ENCODE measurements at places on chromosomes 12 and 14. TPM values are rescaled to one million over a fixed set of nuclear protein-coding genes. Genes with fewer than 3 reads are reported as not detected.

TMEM132C gene
- not detected for total RNA-seq

GRCh38 chr12:29691161-29691854, 92.4 kb downstream of the TMTC1 start:
- no peak for DNase-seq

DNA sequence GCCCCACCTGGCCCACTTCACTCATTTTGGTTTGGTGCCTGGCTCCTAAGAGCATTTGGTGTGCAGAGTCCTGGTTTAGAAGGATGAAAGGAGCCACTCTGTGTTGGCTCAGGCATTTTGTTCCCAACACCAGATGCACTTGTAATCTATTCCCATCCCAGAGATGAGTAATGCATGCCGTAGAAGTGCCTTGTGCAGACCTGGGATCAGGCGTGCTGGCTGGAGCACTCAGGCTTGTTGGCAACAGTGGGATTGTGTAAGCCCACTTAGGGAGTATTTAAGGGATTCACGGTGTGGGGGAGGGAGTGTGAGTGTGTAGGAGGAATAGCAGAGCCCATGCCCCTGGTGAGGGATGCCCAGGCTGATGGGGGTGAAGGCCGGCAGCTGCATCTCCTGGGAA, 501.5 kb upstream of the TBX3 start:
- no peak for DNase-seq

DNA sequence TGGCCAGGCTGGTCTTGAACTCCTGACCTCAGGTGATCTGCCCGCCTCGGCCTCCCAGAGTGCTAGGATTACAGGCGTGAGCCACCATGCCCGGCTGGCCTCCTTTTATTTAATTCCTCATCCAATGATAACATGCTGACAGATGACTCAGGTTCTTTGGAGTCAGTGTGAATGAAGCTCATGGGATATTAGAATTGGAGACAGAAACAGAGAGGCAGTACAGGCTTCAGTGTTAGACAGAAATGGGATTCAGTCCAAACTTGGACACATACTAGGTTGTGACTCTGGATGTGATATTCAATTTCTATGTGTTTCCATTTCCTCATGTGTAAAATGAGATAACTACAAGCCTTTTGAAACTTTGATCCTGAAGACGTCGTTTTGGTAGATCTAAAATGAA, 47.3 kb downstream of the PDE3A start:
- peak; percentile 60 for DNase-seq

CMA1 gene
- total RNA-seq, result not detected

- no peak for DNase-seq
These were observed 55.6 kb downstream of the FNTB start for GRCh38 chr14:65042296-65042695.

TIMELESS gene
- total RNA-seq, result 8.3 TPM

DNA sequence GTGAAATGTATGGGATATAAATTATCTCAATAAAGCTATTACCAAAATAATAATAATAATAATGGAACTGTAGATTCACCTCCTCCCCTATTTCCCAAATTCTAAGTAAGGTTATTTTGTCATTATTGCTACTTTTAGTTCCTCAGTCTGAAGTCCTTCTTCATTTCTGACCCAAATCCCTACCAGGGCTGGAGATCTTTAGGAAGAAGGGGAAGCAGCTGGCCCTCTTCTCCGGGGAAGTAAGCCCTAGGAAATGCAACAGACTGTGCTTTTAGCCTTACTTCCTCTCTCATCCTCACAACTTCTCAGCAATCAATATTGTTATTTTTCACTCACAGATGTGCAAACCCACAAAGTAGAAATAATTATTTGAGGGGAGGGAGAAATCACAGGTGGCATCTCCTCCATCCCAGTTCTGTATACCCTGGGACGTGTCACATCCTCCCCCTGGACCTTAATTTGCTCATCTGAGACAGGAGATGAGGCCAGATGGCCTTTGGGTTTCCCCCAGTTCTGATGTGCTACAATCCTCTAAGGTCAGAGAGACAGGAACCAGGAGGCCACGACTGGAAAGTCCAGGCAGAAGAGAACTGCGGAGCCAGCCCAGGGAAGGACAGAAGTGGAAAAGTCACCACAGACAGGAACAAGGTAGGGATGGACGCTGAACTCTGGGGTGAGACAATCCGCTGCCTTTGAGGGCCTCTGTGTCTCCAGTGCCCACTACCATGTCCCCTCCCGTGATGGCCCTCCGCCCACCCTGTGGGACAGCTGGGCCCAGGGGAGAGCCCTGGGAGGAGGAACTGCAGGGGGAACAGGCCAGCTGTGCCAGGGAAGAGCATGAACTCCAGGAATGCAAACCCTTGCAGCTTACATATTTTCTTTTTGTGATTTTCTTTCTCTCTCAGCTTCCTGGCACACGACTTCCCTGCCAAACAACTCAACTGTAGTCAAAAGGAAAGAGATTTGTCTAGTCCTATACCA, 10.6 kb upstream of the TNFRSF1A start:
- DNase-seq, result peak; percentile 55

- no peak for DNase-seq
These were observed 695.5 kb upstream of the LRFN5 start for GRCh38 chr14:40911141-40911540.

DNA sequence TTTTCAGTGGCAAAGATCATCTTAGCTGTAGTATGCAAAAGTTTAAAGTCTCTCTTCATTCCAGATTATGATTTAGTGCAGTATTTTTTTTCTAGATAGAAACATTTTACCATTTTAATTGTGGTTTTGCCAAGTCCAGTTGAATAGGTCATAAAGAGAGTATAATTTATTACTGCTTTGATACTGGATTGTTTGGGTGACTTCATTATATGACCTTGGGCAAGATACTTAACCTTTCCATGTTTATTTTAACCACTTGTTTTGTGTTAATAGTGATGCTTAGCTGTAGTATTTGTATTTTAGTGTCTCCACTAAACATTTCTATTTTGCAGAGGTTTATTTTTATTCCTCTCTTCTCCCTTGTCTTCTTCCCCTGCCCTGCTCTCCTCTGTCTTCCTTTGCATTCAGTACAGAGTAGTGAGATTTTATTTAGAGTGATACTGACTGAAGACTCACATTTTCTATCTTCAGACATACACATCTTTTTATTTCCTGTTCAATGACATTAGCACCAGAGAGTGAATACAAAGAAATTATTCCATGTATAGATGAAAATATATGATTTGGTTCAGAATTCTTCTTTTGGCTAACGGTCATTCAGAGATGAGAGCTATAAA, 215.2 kb downstream of the ERC1 start:
- no peak for DNase-seq

DNA sequence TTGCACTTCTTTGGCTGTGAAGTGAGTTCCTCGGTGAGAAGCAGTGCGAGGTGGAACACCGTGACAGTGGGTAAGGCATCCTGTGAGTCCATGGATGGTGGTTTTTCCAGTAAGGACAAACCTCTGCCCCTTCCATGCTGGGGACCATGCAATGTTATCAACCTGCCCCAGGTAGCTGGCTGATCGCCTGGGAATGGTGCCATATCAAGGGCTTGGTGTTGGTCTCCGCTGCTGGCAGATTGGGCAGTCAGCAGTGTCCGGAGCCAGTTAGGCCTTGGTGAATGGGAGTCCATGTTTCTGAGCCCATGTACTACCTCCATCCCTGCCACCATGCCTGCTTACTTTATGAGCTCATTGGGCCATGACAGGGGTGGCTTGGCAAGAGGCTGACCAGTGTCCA, 114.7 kb upstream of the C14orf180 start:
- no peak for DNase-seq

GRCh38 chr14:26765301-26765700, 167.5 kb upstream of the NOVA1 start:
- no peak for DNase-seq

DNA sequence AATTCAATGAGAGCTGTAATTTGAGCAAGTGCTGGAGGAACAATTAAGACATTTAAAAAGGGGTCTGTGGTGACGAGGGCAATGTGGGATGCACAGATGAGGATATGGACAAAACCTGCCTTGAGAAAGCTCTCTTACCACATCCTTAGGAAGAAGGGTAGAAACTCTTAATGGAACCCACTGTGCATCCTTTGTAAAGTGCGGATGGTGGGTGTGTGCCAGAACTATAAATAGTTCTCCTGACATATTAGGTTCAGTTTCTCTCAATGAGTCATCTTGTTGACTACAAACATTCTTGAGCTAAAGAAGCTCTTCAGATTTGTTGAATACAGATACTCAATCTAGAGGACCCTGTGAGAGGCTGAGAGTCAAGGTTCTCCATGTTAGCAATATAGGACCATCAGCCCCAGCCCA, 106.1 kb upstream of the ANO4 start:
- no peak for DNase-seq

FOXN4 gene
- total RNA-seq, result not detected

TOMM20L gene
- total RNA-seq, result not detected

- no peak for DNase-seq
These were observed 1.4 kb downstream of the KRT2 start for GRCh38 chr12:52650520-52651081.

KCNA1 gene
- not detected for total RNA-seq

GRCh38 chr12:2214411-2214810, 161.6 kb downstream of the CACNA1C start:
- DNase-seq, result no peak

DNA sequence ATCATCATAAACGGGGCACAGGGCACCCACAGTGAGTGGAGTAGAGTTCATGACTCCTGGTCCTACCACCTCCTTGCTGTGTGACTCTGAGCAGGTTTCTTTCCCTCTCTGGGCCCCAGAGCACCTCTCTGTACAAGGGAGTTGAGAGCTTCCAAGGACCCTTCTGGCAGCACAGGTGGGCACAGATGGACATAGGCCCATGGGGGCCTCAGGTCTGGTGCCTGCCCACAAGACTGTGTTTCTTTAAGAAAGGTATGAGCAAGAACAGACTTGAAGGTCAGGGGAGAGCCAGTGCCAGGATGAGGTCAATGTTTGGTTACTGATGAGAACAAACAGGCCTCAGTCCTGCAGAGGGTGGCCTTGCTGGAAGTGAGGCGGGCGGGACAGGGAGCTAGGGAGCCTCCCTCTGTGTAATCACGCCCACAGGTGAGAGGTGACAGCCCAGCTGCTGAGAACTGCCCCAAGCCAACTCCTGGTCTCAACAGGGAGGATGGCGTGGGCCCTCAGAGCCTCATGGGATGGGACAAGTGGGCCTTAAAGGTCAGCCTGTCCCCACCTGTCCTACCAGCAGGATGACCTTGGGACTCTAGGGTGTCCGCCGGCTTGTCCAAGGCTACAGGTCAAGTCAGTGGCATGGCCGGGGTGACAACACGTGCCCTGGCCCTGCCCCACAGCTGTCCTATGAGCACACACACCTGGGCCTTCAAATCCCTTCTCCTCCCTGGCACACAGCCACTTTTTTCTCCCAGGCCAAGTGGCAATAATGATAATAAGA, 49.1 kb downstream of the CCDC85C start:
- DNase-seq, result no peak

GRCh38 chr14:90839889-90840266, 23.6 kb upstream of the TTC7B start:
- no peak for DNase-seq

GRCh38 chr14:56206596-56206995, 88.4 kb downstream of the PELI2 start:
- no peak for DNase-seq
